ENCODE measurements at places on chromosomes 3 and 15.
A peak's percentile ranks its signal among the peaks of the same experiment; 100 is the strongest.

- H3K4me3 ChIP-seq = no peak overlapping the region
- peak overlapping the region; percentile 26 for H3K27ac ChIP-seq
- no peaks in the 10 kb centered on the region for H3K36me3 ChIP-seq
- peak; percentile 63 for DNase-seq
- H3K27me3 ChIP-seq = no peaks in the 10 kb centered on the region
These were observed 16.5 kb downstream of the SEMA3G start for GRCh38 chr3:52428151-52429005.

DNA sequence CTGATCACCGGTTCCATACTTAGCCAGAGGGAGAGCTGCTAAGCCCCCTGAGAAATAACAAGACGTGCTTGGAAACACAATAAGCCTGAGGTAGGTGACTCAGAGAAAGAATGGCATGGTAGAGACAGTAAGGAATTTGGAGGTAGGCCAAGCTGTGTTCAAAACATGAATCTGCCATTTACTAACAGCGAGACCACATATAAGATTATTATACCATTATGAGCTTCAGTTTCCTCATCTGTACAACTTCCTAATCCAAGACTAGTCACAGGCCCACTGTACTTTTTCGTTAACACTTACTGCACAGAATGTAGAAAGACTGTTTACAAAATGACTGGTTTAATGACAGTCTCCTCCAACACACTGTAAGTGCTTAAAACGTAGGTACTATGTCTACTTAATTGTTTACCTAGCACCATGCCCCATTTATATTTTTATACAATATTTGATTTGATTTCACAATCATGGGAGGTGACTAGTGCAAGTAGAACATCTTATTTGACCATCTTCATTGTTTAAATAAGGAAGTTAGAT is 25.7 kb downstream of the ATOSA start:
- H3K4me1 ChIP-seq = peaks cover 49% of the 10 kb centered on the region
- peaks cover 19% of the 10 kb centered on the region for H3K36me3 ChIP-seq
- peak overlapping the region; percentile 52 for H3K27ac ChIP-seq
- no peaks in the 10 kb centered on the region for H3K27me3 ChIP-seq
- no peak overlapping the region for H3K4me3 ChIP-seq

- H3K36me3 ChIP-seq = no peaks in the 10 kb centered on the region
- no peaks in the 10 kb centered on the region for H3K27me3 ChIP-seq
- H3K27ac ChIP-seq = no peak overlapping the region
- DNase-seq = no peak
- no peak overlapping the region for H3K4me3 ChIP-seq
- no peaks in the 10 kb centered on the region for H3K4me1 ChIP-seq
These were observed 25.0 kb upstream of the CHRNB4 start for GRCh38 chr15:78666010-78666409.

DNA sequence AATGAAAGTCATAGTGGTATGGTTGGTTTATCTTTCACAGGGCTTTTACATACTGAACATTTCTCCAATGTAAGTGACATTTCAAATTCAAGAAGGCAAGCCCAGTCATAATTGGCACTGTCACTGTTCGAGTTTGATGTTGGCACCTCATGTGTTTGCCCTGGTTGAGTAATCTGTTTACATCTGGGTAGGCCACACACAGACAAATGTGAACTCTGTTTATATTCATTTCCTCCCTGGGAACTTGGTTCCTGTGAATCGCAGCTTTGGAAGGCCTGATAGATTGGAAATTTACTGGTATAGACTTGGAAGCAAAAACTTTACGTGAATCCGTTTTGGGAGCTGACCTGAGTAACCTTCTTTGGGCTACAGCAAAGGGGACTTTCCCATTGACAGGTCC is 395.2 kb upstream of the AZI2 start:
- H3K4me1 ChIP-seq = peaks cover 22% of the 10 kb centered on the region
- H3K4me3 ChIP-seq = no peak overlapping the region
- no peak overlapping the region for H3K27ac ChIP-seq
- no peaks in the 10 kb centered on the region for H3K36me3 ChIP-seq
- DNase-seq = no peak
- no peaks in the 10 kb centered on the region for H3K27me3 ChIP-seq

DNA sequence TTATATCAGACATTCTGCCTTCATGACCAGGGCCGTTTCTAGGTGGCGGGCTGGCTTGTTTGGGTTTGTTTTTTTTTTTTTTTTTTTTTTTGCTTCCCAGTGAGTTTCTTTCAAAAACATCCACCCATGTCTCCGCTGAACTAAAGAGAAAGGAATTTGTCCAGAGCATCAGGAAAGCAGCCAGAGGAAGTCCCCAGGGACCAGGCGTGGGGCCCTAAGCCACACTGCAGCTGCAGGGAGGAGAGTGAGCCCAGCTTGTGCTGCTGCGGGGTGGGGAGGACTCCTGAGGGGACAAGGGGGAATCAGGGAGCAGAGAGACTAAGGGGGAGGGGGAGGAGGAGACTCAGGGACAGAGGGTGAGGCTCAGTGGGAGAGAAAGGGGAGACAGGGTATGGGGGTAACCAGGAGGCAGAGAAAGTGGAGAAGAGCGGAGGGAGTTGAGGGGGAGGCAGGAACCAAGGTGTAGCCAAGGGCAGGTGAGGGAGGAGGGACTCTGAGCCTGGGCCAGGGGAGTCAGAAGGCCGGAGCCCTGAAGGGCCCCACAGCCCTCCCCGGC is 49.5 kb downstream of the CYP11A1 start:
- no peak overlapping the region for H3K4me3 ChIP-seq
- no peaks in the 10 kb centered on the region for H3K36me3 ChIP-seq
- DNase-seq = no peak
- peak overlapping the region; percentile 21 for H3K27ac ChIP-seq

DNA sequence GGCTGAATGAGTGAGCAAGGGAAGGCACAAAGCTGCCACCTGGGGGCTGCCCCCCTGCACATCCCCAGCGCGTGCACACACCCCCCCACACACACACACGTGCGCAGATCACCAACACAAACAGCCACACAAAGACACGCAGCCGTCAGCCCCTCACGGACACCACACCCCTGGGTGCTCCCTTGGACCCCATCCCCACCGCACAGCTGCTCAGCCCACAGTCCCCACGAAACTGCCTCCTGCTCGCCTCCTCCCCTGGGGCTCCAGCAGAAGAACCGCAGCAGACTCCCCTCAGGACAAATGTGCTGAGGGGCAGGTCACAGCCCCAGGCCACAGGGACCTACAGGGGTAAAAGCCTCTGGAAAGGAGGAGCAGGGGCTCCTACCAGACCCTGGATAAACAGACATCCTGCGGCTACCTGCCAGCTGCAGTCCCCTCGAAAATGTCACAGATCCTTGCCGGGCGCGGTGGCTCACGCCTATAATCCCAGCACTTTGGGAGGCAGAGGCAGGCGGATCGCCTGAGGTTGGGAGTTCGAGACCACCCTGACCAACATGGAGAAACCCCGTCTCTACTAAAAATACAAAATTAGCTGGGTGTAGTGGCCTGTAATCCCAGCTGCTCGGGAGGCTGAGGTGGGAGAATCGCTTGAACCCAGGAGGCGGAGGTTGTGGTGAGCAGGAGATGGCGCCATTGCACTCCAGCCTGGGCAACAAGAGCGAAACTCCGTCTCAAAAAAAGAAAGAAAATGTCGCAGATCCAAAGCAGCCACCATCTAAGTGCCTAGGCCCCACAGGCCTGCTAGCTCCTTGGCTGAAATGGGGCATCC is 6.5 kb downstream of the TWF2 start:
- no peaks in the 10 kb centered on the region for H3K27me3 ChIP-seq
- peaks cover 22% of the 10 kb centered on the region for H3K4me1 ChIP-seq
- DNase-seq = peak; percentile 18
- H3K4me3 ChIP-seq = no peak overlapping the region
- H3K27ac ChIP-seq = no peak overlapping the region
- H3K36me3 ChIP-seq = peaks cover 49% of the 10 kb centered on the region

GRCh38 chr3:3578718-3579117 is 220.5 kb upstream of the LRRN1 start:
- H3K4me3 ChIP-seq = no peak overlapping the region
- DNase-seq = no peak
- no peaks in the 10 kb centered on the region for H3K27me3 ChIP-seq

- no peak overlapping the region for H3K4me3 ChIP-seq
- no peaks in the 10 kb centered on the region for H3K4me1 ChIP-seq
- H3K27me3 ChIP-seq = no peaks in the 10 kb centered on the region
- no peak overlapping the region for H3K27ac ChIP-seq
- H3K36me3 ChIP-seq = no peaks in the 10 kb centered on the region
These were observed 370.1 kb downstream of the CNTN4 start for GRCh38 chr3:2468816-2469215.

DNA sequence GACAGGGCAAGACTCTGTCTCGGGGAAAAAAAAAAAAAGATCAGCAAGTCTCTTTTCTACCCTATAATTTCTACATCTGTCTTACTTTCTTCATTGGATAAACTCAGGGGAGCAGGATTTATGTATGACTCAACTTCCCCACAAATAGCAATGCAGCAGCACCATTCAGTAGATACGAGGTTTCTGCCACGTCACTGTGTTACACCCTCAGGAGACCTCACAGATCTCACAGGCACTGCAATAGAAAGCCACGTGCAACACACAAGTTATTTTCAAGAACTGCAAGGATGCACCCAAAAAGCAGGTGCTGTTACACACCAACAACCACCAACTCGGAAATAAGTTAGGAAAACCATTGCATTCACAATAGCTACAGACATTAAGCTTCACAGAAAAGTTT is 30.2 kb downstream of the TSPAN3 start:
- no peaks in the 10 kb centered on the region for H3K27me3 ChIP-seq
- peaks cover 9% of the 10 kb centered on the region for H3K36me3 ChIP-seq
- H3K27ac ChIP-seq = no peak overlapping the region
- no peak for DNase-seq
- H3K4me1 ChIP-seq = peaks cover 6% of the 10 kb centered on the region

GRCh38 chr15:39580485-39581241 is at the start of gene THBS1:
TSS of gene THBS1 (plus strand) at chr15:39581079. CDS start at chr15:39581858, 779 bp downstream.
- no peaks in the 10 kb centered on the region for H3K27me3 ChIP-seq
- H3K36me3 ChIP-seq = peaks cover 9% of the 10 kb centered on the region
- peak within 1 kb of the TSS; percentile 39 for H3K4me3 ChIP-seq
- peak within 1 kb of the TSS; percentile 91 for H3K27ac ChIP-seq
- DNase-seq = peak; percentile 95
- H3K4me1 ChIP-seq = peaks cover 7% of the 10 kb centered on the region

DNA sequence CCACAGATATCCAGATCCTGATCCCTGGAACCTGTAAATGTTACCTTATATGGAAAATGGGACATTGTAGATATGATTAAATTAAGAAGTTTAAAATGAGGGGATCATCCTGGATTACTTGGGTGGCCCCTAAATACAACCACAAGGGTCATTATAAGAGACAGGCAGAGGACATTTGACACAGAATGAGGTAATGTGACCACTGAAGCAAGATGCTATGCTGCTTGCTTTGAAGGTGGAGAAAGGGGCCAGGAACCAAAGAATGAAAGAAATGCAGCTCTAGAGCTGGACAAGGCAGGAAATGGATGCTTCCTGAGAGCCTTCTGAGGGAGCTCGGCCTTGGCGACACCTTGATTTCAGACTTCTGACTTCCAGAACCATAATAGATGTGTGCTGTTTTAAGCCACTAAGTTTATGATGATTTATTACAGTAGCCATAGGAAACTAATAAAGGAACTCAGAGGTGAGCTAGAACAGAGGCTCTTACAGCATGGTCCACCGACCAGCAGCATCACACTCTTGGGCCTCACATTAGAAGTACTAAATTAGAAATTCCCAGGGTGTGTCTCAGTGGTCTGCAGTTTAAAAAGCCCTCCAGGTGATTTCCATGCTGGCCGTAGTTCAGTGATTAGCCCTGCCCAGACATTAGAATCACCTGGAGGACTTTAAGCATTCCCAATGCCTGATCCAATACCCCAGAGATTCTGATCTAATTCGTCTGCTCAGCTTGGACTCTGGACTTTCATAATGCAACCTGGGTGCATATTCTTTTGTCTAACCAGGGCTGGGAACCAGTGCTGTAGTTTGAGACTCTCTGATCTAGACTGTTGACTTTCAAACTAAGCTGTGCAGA is 7.5 kb downstream of the COLQ start:
- no peaks in the 10 kb centered on the region for H3K36me3 ChIP-seq
- H3K4me1 ChIP-seq = peaks cover 16% of the 10 kb centered on the region
- no peak overlapping the region for H3K4me3 ChIP-seq
- no peak overlapping the region for H3K27ac ChIP-seq
- no peak for DNase-seq
- H3K27me3 ChIP-seq = no peaks in the 10 kb centered on the region

GRCh38 chr3:107430996-107431245 is 53.7 kb downstream of the CCDC54 start:
- H3K27ac ChIP-seq = peak overlapping the region; percentile 98
- H3K27me3 ChIP-seq = no peaks in the 10 kb centered on the region
- peaks cover 16% of the 10 kb centered on the region for H3K4me1 ChIP-seq
- H3K4me3 ChIP-seq = peak overlapping the region; percentile 82
- no peaks in the 10 kb centered on the region for H3K36me3 ChIP-seq

DNA sequence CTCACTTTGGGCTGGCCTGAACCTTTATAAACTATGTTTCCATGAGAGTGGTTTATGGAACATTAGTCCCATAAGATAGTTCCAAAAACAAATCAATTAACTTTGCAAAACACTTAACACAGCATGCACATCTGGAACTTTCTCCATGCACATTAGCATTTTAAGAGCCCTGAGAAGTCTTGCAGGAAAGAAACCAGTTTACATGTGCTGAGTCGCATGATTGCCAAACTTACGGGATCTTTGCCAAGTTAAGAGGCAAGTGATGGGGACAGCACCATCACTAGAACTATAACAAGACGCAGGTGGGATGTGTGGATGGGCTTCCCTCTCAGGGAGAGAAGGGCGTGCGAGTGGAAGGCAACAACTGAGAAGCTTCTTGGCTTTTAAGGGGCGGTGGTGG is 20.7 kb downstream of the ADAMTS9 start:
- no peaks in the 10 kb centered on the region for H3K27me3 ChIP-seq
- H3K4me3 ChIP-seq = no peak overlapping the region
- H3K36me3 ChIP-seq = no peaks in the 10 kb centered on the region
- no peak for DNase-seq

DNA sequence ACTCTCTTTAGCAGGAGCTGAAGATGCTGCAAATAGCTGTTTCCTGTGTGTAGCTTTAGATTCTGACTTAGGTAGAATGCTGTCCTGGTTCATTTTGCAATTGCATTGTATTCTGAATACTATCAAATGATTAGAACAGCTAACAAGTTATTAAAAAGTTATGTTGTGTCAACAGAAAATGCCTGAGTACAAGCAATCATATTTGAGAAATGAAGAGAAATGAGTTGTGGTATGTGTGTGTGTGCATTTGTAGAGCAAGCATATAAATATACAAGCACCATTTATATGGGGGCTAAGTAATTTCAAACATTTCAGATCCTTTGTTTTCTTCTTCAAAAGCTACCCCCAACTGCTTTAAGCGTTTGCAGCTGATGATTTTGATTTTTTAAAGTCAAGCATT is 7.8 kb downstream of the ZIC1 start:
- H3K36me3 ChIP-seq = no peaks in the 10 kb centered on the region
- peaks cover 27% of the 10 kb centered on the region for H3K4me1 ChIP-seq
- no peak overlapping the region for H3K4me3 ChIP-seq
- DNase-seq = no peak
- H3K27ac ChIP-seq = no peak overlapping the region
- peaks cover 20% of the 10 kb centered on the region for H3K27me3 ChIP-seq

- H3K27ac ChIP-seq = no peak overlapping the region
- no peak for DNase-seq
- peaks cover 13% of the 10 kb centered on the region for H3K4me1 ChIP-seq
- no peaks in the 10 kb centered on the region for H3K36me3 ChIP-seq
These were observed 17.4 kb downstream of the ATP11B start for GRCh38 chr3:182810574-182811268.
